ENCODE measurements at places on chromosomes 2 and 18. TPM values are rescaled to one million over a fixed set of nuclear protein-coding genes. Genes with fewer than 3 reads are reported as not detected.

DNA sequence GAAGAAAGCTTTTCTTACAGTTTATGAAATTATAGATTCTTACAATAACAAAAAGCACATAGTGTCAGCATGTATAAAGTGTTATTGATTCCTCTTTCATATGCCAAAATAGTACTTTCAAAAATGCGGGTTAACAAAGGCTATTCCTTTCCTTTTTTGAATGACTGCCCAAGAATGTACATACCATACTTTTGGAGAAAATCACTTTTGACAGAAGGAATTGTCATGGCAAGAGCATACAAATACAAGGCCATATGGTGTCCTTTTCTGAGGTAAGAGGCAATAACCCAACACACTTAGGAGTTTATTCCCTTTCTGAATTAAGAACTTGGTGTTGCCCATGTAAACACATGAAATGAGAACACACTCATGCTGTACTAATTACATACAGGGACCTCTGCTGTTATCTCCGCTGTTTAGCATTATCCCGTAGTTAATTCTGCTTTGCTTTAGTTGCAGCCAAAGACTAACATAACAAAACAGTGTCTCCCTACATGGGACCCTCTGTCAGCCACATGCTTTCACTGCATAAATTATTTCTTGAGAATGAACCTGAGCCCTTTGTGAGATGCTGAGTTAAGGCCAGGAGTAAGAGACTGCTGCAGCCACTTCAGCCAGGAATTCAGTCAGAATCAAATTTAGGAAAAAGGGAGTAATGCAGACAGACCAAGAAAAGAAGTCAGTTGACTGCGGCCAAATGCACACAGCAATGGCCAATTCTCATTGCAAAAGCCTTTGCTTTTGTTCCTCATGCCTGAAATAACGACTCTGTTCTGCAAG lies 67.0 kb downstream of the CDH2 start:
- H3K4me1 ChIP-seq: no peaks in the 10 kb centered on the region
- no peak for DNase-seq
- H3K4me3 ChIP-seq: no peak overlapping the region
- H3K27ac ChIP-seq: no peak overlapping the region
- H3K36me3 ChIP-seq: no peaks in the 10 kb centered on the region
- no peaks in the 10 kb centered on the region for H3K27me3 ChIP-seq

GRCh38 chr2:149872041-149872440 lies 284.5 kb upstream of the MMADHC start:
- H3K27ac ChIP-seq: no peak overlapping the region
- no peaks in the 10 kb centered on the region for H3K27me3 ChIP-seq
- H3K36me3 ChIP-seq: no peaks in the 10 kb centered on the region
- no peaks in the 10 kb centered on the region for H3K4me1 ChIP-seq

DNA sequence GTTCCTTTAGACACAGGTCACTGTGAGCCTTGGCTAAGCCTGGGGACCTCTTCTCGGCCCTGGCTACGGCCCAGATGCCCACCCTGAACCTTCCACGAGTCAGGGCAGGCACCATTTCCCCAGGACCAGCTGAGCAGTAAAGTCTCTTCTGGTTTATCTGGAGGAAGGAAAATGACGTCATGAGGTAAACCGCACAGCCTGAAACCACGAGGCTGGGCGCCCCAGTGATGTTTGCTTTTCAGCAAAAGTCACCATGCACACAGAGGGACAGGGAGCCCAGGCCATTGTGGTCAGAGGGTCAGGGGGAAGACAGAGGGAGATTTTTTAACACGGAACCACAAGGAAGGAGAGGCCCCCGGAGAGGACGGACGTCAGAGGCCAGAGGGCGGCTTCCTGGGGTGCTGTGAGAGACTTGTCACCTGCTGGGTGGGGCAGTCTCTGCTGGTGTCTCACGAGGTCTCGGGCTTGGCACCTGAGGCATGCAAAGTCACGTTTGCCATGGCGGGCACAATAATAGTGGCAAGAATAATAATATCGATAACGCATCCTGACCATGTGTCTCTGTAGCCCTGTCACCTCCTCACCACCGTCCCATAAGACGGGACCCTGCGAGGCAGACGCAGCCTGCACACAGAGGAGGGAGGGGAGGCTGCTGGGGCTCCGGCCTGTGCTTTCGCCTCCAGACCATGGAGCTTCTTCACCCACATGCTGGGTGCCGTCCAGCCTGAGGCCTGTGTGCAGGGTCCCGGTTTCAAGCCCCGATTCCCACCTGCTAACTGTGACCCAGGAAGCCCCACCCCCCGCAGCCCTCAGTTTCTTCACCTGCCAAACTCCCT lies 33.2 kb upstream of the FOSL2 start:
- no peak overlapping the region for H3K27ac ChIP-seq
- DNase-seq: peak; percentile 80
- H3K4me1 ChIP-seq: peaks cover 44% of the 10 kb centered on the region
- no peak overlapping the region for H3K4me3 ChIP-seq

DNA sequence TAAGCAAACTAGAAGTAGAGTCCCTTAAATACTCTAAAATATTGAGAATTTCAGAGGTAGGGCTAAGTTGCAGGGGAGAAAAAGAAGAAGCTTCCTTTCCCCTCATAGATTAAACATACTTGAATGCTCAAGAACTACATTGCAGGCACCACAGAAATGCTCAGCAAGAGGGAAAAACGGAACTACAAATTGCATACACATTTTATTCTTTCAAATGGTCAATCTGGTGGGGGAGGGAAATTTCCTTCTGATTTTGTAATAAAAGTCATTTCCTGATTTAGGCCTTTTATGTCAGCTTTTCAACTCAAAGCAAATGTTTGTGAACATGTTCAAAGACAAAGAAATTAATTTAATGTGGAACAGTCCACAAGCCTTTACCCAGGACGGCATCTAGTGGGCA lies 33.0 kb downstream of the FARSB start:
- H3K4me3 ChIP-seq: no peak overlapping the region
- no peaks in the 10 kb centered on the region for H3K4me1 ChIP-seq
- H3K36me3 ChIP-seq: no peaks in the 10 kb centered on the region
- no peak for DNase-seq

GRCh38 chr18:47077111-47077510 lies 41.7 kb upstream of the ELOA2 start:
- no peak overlapping the region for H3K27ac ChIP-seq
- DNase-seq: no peak
- no peaks in the 10 kb centered on the region for H3K4me1 ChIP-seq
- H3K27me3 ChIP-seq: no peaks in the 10 kb centered on the region
- H3K4me3 ChIP-seq: no peak overlapping the region

GRCh38 chr2:36445185-36445866 lies 89.7 kb downstream of the CRIM1 start:
- no peak overlapping the region for H3K4me3 ChIP-seq
- no peak overlapping the region for H3K27ac ChIP-seq
- H3K27me3 ChIP-seq: no peaks in the 10 kb centered on the region
- DNase-seq: no peak
- no peaks in the 10 kb centered on the region for H3K36me3 ChIP-seq
- peaks cover 16% of the 10 kb centered on the region for H3K4me1 ChIP-seq

DNA sequence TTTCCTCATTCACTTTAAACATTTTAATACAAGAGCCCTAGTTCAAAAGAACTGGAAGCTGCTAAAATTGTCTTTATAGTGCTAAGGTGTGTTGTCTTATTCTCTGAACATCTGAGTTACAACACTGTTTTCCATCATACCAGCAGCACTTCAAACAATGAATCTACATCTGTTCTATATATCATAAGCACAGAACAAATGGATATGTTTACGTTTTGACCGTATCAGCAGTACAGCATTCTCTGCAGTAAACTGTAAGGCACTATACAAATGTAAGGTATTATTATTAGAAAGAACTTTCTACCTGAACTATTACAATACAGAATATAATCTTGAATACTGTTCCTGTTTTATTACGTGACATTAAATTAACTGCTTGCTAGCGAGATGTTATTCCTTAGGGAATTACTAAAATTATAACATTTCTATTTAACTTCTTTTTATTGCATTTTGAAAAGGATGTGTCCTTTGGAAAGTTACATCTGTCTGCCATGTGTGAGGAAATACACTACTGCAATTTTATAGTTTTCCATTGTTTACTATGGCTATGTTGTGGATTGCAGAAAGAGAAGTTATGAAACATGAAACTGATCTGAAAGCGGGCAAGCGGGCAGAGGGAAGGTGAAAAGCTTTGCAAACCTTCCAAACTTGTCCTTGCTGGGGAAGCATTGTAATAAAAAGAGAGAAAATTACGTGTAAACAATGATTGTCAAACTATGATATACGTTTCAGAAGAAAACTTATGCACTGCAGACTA lies 13.7 kb downstream of the NCKAP1 start:
- DNase-seq: peak; percentile 25
- no peaks in the 10 kb centered on the region for H3K36me3 ChIP-seq
- no peak overlapping the region for H3K4me3 ChIP-seq
- H3K4me1 ChIP-seq: no peaks in the 10 kb centered on the region
- no peak overlapping the region for H3K27ac ChIP-seq

DNA sequence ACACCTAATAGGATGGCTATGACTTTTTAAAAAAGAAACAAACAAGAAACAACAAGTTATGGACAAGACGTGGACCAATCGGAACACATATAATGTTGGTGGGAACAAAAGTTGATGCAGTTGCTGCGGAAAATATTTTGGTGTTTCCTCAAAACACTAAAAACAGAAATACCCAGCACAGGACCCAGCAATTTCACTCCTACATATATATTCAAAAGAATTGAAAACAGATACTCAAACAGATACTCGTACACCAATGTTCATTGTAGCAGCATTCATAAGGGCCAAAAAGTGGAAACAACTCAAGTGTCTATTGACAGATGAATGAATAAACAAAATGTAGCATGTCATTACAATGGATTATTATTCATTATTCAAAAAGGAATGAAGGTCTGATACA lies 12.1 kb downstream of the CCDC141 start:
- no peak overlapping the region for H3K27ac ChIP-seq
- H3K36me3 ChIP-seq: no peaks in the 10 kb centered on the region
- H3K4me3 ChIP-seq: no peak overlapping the region
- DNase-seq: no peak

GRCh38 chr2:137670111-137670510 lies 294.2 kb upstream of the HNMT start:
- no peak overlapping the region for H3K4me3 ChIP-seq
- H3K36me3 ChIP-seq: no peaks in the 10 kb centered on the region
- H3K27ac ChIP-seq: no peak overlapping the region
- H3K27me3 ChIP-seq: no peaks in the 10 kb centered on the region

GRCh38 chr18:64614446-64614845 lies 465.6 kb upstream of the LINC00305 start:
- no peaks in the 10 kb centered on the region for H3K36me3 ChIP-seq
- H3K27me3 ChIP-seq: no peaks in the 10 kb centered on the region
- no peaks in the 10 kb centered on the region for H3K4me1 ChIP-seq

DNA sequence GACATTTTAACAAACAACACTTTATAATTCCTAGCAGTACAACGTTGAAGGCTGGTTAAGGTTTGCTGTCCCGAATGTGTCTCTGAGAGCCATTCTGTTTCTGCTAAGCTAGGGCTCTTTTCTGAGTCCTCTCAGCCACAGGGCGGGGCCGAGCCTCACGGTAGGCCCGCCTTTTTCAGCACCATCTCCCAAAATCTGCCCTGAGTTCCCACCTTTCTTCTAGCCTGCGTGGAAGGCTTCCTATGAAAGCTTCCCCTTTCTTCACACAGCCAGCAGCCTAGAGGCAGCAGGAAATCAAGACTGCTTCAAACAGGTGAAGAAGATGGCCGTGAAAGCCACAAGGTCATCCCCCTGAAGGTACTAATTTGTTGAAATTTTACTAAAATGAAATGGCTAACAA lies 255.5 kb downstream of the CDH2 start:
- H3K4me1 ChIP-seq: no peaks in the 10 kb centered on the region
- no peak overlapping the region for H3K27ac ChIP-seq
- no peaks in the 10 kb centered on the region for H3K27me3 ChIP-seq
- no peak overlapping the region for H3K4me3 ChIP-seq
- no peaks in the 10 kb centered on the region for H3K36me3 ChIP-seq

Gene EPB41L3
- total RNA-seq: 79.7 TPM

Gene IL37
- total RNA-seq: not detected

Gene DSC2
- 18.5 TPM for total RNA-seq

Gene PLEKHB2
- total RNA-seq: 86.6 TPM

Gene LDLRAD4
- total RNA-seq: 22.6 TPM

All from left lung (tissue), 14 donors.